Stimulated activated CD4-positive, alpha-beta T cell treated with anti-CD3 and anti-CD28 coated beads, Interleukin-15, amount 100 ng/mL, for 1 hour (primary cell): ENCODE measurements at places on chromosomes 12 and 14.

DNA sequence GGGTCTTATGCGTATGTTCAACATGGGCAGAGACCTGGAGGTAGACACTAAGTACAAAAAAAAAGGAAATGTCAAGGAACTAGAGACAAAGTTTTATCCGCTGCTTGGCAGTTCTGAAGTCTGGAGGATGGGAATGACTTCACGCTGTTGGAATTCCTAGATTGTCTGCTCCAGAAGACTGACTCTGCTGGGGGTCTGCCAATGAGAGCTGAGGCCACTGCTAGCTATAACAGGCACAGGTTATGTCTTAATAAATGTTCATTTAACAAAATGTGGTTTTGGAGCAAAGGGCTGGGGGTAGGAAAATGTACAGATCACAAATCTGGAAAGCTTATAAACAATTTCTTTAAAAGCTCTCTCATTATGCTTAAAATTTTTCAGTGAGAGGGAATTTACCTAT is 5.9 kb downstream of the RNASE8 start:
- no peak for DNase-seq

DNA sequence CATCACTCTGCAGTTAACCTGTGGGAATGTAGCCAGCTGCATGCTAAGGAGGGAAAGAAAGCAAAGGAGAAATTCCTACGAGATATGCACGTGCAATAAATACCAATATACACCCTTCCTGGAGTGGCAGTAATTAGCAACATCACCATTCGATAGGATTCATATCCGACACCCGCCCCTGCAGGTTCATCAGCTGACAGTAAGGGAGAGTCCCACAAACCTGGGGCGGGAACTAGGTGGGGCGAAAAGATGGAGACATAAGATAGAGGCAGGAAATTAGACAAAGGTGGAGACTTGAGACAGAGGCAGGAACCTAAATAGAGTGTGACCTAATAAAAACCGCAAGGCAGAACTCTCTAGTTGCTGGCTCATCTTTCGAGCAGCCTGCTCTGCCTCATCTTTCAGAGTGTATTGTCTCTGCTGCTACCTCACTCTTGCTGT is 51.6 kb downstream of the PLEKHG3 start:
- peak; percentile 16 for DNase-seq

DNA sequence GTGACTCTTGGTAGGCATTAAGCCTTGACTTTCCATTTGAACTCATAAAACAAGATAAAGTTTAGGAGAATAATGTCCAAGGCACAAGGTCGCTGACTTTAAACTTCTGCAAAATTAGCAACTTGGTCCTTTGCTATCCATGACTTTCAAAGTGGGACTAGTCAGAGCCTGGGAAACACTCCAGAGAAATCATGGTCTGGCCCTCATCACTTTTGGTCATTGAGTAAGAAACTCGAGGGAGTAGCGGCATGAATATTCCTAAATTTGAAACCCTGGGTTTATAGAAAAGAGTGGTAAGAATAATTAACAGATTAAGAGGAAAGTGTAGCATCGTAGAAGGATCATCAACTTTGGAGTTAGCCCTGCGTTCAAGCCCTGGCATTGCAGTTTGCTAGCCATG is 16.9 kb upstream of the APPL2 start:
- no peak for DNase-seq

DNA sequence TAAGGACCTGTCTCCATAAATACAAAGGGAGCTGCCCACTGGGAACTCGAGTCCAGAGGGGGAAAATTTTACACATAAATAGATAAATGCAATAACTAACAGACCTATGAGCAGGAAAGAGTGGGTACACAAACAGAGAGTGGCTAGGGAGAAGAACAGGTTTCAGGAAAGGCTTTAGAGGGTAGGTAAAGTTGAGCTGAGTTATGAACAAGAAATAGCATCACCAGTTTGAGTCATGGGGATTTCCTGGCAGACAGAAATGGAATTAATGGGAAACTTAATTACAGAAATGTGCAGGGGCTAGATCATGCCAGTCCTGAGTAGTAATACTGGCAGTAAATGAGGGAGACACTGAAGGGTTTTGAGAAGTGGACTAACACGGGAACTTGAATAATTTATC is 58.0 kb upstream of the CCDC175 start:
- no peak for DNase-seq

DNA sequence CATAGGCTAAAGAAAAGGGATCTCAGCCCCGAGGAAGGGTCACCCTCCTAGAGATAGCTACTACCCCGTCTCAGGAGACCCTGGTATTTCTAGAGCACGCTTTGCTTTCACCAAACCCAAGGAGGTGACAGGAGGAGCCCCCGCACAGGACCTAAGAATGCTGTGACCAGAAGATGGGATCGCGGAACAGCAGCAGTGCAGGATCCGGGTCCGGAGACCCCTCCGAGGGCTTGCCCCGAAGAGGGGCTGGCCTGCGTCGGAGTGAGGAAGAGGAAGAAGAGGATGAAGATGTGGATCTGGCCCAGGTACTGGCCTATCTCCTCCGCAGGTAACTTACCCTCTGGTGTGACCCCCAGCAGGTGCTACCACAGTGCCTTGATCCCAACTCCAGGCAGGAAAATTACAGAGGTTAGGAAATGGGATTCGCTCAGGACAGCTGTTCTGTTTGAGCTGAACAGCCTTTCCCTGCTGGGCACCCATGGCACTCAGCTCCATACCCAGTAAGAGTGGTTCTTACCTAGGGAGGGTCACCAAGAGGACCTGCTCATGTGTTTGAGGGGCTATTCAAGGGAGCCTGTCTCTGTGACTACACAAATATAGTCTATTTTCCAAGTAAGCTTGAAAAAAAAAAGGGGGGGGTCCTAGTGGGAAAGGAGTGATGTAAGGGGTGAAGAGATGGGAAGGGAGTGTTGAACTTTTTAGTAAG is 826 bp upstream of the NRL start:
- DNase-seq: no peak

- no peak for DNase-seq
Measured at GRCh38 chr12:23634344-23634743, 315.1 kb downstream of the SOX5 start.

DNA sequence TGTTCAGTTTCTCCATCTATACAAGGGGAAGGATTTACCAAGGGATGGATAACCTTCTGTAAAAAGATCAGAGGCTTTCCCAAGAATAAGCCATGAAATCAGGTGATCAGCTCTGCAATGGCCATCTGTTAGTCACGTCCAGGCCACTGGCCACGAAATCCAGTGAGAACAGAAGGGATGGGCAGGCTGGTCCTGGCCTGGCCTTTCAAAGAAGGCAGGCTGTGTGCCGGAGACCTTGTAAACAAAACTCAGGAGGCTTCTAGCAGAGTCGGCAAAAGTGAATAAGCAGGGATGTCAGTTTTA is 68.5 kb downstream of the RNF34 start:
- no peak for DNase-seq
